T follicular helper cell (primary cell): ENCODE measurements at places on chromosomes 5 and 9.

GRCh38 chr5:83538786-83539462 lies 67.4 kb downstream of the VCAN start:
- DNase-seq: no peak

DNA sequence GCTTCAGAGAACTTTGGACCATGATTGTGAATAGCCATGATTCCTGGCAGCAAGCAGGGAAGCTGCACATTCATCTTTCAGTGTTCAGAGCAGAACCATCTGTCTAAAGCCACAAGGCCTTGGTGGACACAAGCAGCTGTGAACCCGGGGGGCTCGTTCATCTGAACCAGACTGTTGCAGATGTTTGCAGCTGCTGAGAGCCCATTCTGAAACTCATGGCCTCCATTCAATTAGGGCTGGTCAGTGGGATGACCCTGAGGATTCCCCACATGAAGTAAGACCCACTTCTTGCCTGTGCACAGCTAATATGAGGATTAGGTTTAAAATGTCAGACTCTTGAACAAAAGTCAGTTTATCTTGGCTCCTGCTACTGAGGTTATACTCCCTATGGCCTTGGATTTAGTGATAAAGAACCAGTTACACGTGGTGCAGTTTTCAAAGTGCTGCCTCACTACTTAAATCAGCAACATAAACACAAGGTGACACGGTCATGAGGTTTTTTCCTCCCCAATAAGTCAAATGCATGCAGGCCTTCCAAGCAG lies 109.8 kb upstream of the IFNK start:
- DNase-seq: no peak

- no peak for DNase-seq
Measured at GRCh38 chr5:763998-764781, 20.3 kb downstream of the ZDHHC11B start.

DNA sequence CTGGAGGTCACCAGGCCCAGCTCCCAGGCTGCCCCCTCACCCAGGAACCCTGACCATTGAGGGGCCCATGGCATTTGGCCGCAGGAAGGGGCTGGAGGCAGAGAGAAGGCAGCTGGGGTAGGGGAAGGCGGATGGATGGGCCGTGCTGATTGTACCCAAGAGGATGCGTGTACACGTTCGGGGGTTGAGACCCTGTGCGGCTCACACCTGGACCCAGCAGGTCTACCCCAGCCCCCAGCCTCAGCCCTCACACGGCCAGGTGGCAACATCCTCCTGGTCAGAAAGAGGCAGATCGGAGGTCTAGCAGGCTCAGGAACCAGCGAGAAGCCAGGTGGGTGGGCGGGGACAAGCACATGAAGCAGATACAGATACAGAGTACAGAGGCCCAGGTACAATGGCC lies 33.7 kb downstream of the NACC2 start:
- DNase-seq: no peak

- no peak for DNase-seq
Measured at GRCh38 chr5:89582768-89583339, 699.9 kb upstream of the MEF2C start.

GRCh38 chr5:141476132-141476911 lies 556 bp downstream of the PCDHGC3 start:
- no peak for DNase-seq

DNA sequence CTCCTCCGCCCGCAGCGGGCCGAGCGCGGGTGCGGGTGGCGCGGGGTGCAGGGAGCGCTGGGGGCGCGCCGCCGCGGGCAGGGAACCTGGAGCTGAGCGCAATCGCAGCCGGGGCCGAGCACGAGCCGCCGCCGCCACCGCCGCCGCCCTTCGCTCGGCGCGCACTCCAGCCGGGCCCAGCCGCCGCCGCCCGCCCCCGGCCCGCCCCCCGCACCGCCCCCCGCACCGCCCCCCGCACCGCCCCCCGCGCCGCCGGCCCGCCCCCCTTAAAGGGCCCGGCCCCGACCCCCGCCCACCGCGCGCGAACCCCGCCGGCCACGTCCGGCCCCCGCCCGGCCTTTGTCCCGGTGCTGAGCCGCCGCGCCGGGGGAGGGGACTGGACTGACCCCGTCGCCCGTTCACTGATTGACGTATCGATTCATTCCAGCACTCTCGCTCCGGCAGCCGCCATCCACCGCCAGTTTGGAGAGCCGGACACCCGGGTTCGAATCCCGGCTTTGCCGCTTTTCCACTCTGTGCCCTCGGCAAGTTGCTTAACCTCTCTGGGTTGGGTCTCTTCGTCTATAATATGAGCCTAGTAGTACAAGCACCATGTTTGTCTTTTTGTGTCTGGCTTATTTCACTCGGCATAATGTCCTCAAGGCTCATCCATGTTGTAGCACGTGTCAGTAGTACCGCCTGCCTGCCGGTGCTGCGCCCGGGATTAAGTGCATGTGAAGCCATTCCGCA lies at the start of gene SH3PXD2B:
TSS of gene SH3PXD2B (minus strand) at position 168 of the 729 bp plus-strand sequence. CDS start 173 bp downstream, outside the sequence.
- no peak for DNase-seq
